IgD-negative memory B cell (primary cell): ENCODE measurements at places on chromosomes 1 and 21. TPM values are rescaled to one million over a fixed set of nuclear protein-coding genes. Genes with fewer than 3 reads are reported as not detected.

ADCY10 gene
- 0.49 TPM for polyA plus RNA-seq

ALDH9A1 gene
- polyA plus RNA-seq = 92.4 TPM

IL19 gene
- not detected for polyA plus RNA-seq

SLC26A9 gene
- polyA plus RNA-seq = not detected

E2F2 gene
- 2.2 TPM for polyA plus RNA-seq

SHISA4 gene
- polyA plus RNA-seq = 0.16 TPM

COL16A1 gene
- not detected for polyA plus RNA-seq

NBPF20 gene
- polyA plus RNA-seq = 0.41 TPM

NEXN gene
- polyA plus RNA-seq = 3.8 TPM

RAVER2 gene
- polyA plus RNA-seq = 1.2 TPM

CR1L gene
- not detected for polyA plus RNA-seq

MIXL1 gene
- 1.6 TPM for polyA plus RNA-seq

C1QB gene
- not detected for polyA plus RNA-seq

DRAXIN gene
- polyA plus RNA-seq = 0.13 TPM

CHAF1B gene
- 0.36 TPM for polyA plus RNA-seq

TUFT1 gene
- polyA plus RNA-seq = 1.6 TPM

ACTA1 gene
- polyA plus RNA-seq = not detected

USH2A gene
- not detected for polyA plus RNA-seq

THAP3 gene
- polyA plus RNA-seq = 28.4 TPM

MYOC gene
- not detected for polyA plus RNA-seq

ZNF678 gene
- 9.3 TPM for polyA plus RNA-seq

MYOG gene
- polyA plus RNA-seq = not detected

LYPD8 gene
- not detected for polyA plus RNA-seq

JAM2 gene
- 0.15 TPM for polyA plus RNA-seq

PLEKHM2 gene
- 8.2 TPM for polyA plus RNA-seq

RIIAD1 gene
- not detected for polyA plus RNA-seq

HSF2BP gene
- polyA plus RNA-seq = 0.11 TPM

KRTAP13-2 gene
- polyA plus RNA-seq = not detected

AADACL3 gene
- not detected for polyA plus RNA-seq

ICOSLG gene
- 8.5 TPM for polyA plus RNA-seq

KPRP gene
- not detected for polyA plus RNA-seq

PTCH2 gene
- polyA plus RNA-seq = 0.21 TPM

IGSF3 gene
- not detected for polyA plus RNA-seq

ADAMTS5 gene
- polyA plus RNA-seq = not detected

RPAP2 gene
- polyA plus RNA-seq = 23.0 TPM
